Fibroblast of villous mesenchyme (primary cell): ENCODE measurements at places on chromosomes 12 and 14. TPM values are rescaled to one million over a fixed set of nuclear protein-coding genes. Genes with fewer than 3 reads are reported as not detected.

SIX1 gene
- total RNA-seq = under 0.01 and 0.64 TPM in 2 replicates

KRT6C gene
- total RNA-seq = not detected in 2 replicates

C12orf76 gene
- total RNA-seq = 6.8 and 9.5 TPM in 2 replicates

IAPP gene
- not detected in 2 replicates for total RNA-seq

PPP1R1A gene
- total RNA-seq = not detected in 2 replicates

CD4 gene
- 1.7 and 1.9 TPM in 2 replicates for total RNA-seq

GRCh38 chr12:41605545-41606305 lies 417.6 kb downstream of the PDZRN4 start:
- peak; percentile 67 for DNase-seq

DNA sequence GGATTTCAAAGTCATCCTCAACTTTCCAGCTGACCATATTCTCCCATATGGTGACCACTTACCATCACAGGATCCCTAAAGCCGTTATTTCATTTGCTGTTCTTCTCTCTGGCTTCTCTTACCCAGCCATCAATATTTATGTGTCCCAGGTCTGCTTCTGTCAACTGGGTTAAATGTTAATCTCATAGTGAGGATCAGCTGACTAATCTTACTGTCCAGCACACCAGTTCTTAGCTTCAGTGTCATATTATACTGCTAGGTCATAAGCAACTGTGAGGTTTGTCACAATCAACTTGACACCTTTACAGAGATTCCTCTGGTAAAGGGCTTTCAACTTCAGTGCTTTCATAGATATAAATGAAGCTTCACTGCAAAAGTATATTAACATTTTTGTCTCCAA lies 294.4 kb downstream of the DIO2 start:
- no peak for DNase-seq

DNA sequence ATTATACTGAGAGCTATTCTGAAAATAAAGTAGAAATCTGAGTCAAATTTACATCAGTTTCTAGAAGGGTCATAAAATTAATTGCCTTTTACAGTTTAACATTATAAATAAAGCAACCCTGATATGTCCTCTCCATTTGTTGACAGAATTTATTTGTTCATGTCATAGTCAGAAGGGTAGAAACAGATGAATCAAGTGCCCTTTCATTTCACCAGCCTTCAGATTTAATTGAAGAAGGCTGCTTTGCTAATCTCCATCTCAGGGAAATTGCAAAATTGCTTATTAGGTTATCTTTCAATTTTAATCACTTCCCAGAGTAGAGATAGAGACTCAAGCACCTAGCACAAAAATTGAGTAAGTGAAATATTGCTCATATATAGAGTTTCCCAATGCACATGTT lies 76.8 kb downstream of the ATXN7L3B start:
- no peak for DNase-seq

- DNase-seq = peak; percentile 55
Measured at GRCh38 chr12:19431407-19432308, 7.6 kb upstream of the AEBP2 start.

DNA sequence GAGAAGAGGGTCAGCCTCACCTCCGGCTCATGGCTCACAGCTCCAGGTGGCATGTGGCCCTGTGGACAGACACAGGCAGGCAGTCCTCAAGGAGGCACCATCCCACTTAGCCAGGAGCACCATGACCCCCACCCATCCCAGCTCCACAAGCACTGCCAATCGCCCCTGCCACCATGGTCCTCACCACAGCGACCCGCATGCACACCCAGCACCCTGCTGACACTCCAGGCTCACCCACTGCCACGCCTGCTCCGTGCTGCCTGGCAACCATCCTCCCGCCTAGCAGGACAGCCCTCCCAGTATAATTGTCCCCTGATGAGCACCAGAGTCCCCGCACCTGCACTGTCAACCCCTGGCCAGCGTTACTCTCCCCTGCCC lies 50.9 kb downstream of the TRPV4 start:
- DNase-seq = no peak

DNA sequence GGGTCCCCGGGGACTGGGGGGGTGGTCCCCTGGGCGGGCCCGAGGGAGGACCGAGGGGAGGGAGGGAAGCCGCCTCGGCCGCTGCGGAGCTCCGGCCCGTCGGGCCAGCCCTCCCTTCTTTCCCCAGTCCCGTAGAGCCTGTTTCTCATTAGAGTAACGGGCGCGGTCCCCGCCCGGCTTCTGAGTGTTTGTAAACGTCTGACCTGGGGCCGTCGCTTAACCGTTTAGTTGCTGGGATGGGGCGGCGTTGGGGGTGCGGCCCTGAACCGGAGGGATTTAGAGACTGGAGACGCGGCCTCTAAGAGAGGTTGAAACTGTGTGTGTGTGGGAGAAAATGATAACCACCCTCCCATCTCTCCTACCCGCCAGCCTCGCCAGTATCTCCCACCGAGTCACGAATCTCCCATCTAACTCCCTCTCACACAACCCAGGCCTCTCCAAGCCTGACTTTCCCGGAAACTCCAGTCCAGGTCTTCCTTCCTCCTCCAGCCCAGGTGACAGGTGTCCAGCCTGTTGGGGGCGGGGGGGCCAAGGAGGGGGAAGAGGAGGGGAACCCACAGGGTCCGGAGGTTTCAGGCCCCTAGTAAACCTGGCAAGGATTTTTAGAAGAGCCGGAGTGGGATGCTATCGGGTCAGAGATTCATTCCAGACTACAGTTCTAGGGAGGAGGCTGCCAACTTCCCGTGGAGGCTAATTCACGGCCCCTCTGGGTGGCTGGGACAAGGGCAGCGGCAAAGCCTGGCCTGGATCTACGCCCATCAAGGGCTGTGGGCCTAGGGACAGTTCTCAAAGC lies 1.1 kb upstream of the NFATC4 start:
- DNase-seq = peak; percentile 96
